ENCODE measurements at places on chromosomes 16 and 17.

GRCh38 chr17:29619251-29619650, 3.5 kb downstream of the CORO6 start:
- DNase-seq = no peak

- DNase-seq = no peak
Observed at GRCh38 chr16:71367241-71367976, 8.9 kb downstream of the CALB2 start.

DNA sequence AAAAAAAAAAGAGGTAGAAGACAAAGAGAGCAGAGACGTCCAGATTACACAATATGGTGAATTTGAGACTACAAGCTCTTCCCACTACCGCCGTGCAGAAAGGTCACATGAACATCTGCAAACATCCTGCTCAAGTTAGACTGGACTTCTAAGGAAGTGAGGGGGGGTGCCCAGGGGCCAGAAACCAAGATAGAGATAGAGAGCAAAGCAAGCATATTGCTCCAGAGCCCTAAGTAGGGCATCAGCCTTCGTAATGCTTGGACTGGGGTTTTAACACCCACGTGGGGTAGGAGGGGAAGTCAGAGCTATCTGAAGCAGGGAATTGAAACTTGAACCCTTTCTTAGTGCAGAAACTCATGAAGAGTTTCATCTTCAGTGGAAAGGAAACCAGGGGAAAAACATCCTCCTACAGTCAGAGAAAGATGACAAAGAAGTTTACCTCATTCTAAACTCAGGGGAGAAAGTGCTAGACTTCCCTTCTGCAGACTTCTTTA, 8.7 kb downstream of the CLEC19A start:
- DNase-seq = no peak

- no peak for DNase-seq
Observed at GRCh38 chr17:59388069-59388556, 56.7 kb downstream of the YPEL2 start.
